ENCODE measurements at places on chromosomes 2 and 18. TPM values are rescaled to one million over a fixed set of nuclear protein-coding genes. Genes with fewer than 3 reads are reported as not detected.

GRCh38 chr2:234950435-234950729, 1.4 kb upstream of the SH3BP4 start:
- no peak for DNase-seq

GRCh38 chr18:38576916-38577315, 1011.3 kb upstream of the CELF4 start:
- peak; percentile 38 for DNase-seq

DNA sequence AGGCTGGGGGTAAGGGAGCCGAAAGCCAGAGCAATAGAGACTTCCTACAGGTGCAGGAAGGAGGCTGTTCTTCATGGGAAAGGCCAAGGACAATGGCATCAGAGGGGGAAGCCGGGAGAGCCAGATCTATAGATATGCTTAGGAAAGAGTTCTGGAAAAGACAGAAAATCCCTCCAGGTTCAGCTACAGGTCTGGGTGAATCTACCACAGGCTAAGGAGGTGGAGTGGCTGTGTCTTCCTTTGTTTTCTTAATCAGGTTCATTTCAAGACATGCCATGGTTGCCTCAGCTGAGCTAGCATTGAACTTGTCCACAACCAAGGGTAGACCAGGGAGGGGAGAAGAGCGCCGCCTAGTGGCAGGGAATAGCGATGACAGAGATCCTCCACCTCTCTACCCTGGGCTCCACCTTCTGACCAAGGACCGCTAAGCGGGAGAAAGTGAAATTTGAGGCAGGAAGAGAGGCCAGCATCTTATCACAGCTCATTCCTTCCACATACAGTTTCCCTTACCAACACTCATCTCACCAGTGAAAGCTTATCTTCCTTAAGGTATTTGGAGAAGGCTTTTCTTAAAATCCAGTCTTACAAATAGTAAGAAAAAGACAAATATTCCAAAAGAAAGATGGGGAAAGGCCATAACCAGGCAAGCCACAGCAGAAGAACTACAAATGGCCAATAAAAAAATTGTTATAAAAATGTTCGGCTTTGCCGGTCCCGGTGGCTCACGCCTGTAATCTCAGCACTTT, 74.2 kb downstream of the VIT start:
- peak; percentile 23 for DNase-seq

- DNase-seq, result no peak
These were observed 73.6 kb downstream of the GTF3C3 start for GRCh38 chr2:196725882-196726281.

- no peak for DNase-seq
These were observed 75.9 kb downstream of the TXNL1 start for GRCh38 chr18:56562479-56562878.

- DNase-seq, result no peak
These were observed 205.5 kb downstream of the UBE2E3 start for GRCh38 chr2:181185948-181186347.

GRCh38 chr2:232829988-232830387, 40.1 kb upstream of the SNORC start:
- DNase-seq, result no peak

- DNase-seq, result no peak
These were observed 1.0 kb downstream of the HOXD12 start for GRCh38 chr2:176100547-176101140.

GRCh38 chr2:151338115-151338514, 19.3 kb upstream of the TNFAIP6 start:
- no peak for DNase-seq

- peak; percentile 23 for DNase-seq
These were observed 145.5 kb downstream of the ZNF236 start for GRCh38 chr18:76967721-76968472.

- DNase-seq, result no peak
These were observed 45.0 kb downstream of the SLC38A11 start for GRCh38 chr2:164910101-164910899.

- no peak for DNase-seq
These were observed 71.3 kb downstream of the SLC25A12 start for GRCh38 chr2:171822525-171823322.

GRCh38 chr2:157871415-157871814, 4.7 kb downstream of the ACVR1 start:
- DNase-seq, result no peak

DNA sequence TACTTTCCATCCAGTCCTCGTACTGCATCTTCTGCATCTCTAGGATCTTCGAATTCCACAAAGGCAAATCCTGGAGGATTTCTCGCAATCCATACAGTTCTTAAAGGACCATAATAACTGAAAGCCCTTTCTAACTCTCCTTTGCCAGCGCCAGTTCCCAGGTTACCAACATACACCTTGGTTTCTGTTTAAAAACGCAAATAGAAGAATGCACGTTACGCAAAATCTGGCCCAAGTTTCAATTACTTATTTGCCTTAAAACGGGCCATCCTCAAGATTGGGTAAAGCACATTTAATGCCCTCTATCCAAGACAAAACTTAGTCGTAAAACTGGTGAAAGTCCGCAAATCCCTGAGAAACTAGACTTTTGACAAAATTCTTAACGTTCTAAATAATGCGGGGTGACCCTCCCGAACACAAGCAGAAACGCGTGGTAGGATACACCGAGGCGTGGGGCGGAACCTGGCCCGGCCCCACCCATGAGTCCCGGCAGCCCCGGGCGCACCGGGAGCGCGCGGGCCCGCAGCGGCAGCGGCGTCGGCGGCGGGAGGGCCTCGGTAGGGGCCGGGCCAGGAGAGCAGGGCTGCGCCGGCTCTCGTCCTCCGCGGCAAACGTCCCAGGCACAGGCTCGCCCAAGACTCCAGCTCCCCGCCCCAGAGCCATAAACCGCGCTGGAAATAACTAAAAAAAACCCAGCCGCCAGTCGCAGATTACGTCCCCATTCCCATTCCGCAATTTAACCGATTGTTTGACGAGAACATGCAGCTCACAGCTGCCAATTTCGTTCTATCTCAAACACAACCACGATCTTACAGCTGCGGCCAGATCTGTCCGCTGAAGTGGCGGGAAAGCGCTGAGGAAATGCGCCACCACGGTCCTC, 910 bp downstream of the SRSF7 start:
- no peak for DNase-seq

- DNase-seq, result peak; percentile 65
These were observed 103.7 kb upstream of the TAF1B start for GRCh38 chr2:9739531-9739964.

DNA sequence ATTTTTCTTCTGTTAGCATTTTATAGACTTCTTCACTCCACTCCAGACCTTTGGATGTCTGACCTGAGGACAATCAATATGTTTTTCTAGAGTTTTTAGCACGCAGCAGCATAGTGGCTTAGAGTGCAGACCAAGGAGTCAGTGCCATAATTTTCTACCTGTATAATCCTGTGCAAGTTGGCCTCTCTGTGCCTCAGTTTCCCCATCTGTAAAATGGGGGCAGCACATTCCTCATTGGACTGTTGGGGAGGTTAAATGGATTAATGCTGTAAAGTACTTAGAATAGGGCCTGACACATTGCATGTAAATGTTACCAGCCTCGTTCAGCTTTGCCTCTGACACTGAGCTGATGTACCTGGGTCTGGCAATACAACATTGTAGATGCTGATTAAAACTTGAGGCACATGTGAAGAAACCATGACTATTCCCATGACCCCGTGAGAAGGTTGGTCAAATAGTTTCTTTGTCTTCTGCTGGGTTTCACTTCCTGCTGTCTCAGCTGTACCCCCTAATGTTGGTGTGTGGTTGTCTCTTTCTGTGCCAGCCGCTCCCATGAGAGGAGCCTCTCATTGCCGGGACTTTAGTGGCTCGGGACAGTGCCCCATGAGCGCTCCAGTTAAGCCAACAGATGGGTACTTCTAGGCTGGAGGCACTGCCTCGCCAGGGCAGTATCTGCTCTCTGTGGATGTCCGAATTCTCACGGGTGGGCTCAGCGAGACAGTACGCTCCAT, 125.3 kb downstream of the SH3RF3 start:
- DNase-seq, result no peak

The WNT10A gene
- polyA plus RNA-seq, result not detected

The ZNF396 gene
- polyA plus RNA-seq, result 1.0 TPM

The GPAT2 gene
- 11.3 TPM for polyA plus RNA-seq

The COL5A2 gene
- 0.04 TPM for polyA plus RNA-seq

The IL18RAP gene
- 60.8 TPM for polyA plus RNA-seq

The ATG9A gene
- 8.6 TPM for polyA plus RNA-seq

The CD8A gene
- polyA plus RNA-seq, result 131 TPM

The TMEM178A gene
- polyA plus RNA-seq, result not detected
